ENCODE measurements at places on chromosomes 1 and 21.

- DNase-seq: peak; percentile 71
Measured at GRCh38 chr1:198156111-198156744, 570 bp upstream of the NEK7 start.

- DNase-seq: no peak
Measured at GRCh38 chr1:29133861-29134694, 10.4 kb upstream of the TMEM200B start.

DNA sequence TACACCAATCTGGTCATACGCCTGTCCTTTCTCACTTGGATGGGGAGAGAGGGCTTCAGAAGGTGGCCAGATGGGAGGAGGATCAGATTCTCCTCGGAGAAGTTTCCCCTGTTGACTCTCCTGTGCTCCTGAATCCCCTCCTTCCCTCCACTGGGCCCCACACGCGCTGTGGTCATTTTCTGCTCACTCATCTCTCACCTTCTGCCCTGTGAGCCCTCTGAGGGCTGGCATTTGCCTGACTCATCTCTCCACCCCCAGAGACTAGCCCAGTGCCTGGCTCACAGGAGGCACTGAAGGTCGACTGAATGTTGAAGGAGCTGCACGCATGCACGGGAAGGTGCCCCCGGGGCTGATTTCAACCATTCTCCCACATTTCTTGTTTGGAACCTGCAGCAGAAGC is 14.2 kb downstream of the ABCA4 start:
- peak; percentile 38 for DNase-seq

DNA sequence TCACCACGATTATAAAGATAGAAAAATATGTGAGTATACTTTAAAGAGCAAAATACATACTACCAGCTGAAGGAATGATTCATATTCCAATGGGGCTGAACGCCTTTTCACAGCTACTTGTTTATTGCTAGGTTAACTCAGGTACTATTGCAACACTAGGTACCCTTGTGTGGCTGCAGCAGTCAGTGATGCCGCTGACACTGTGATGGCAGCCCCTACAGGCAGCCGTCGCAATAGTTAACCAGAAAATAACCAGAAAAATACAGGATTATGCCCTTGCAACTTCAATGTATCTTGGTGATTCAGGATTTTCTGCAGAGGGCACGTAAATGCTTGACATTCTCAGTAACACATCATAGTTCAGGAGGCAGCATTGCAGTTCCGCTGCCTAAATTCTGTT is 1.6 kb upstream of the MARK1 start:
- DNase-seq: peak; percentile 22

GRCh38 chr21:45836268-45836655 is 145.3 kb upstream of the COL6A1 start:
- DNase-seq: peak; percentile 60

- no peak for DNase-seq
Measured at GRCh38 chr1:236518322-236518721, 5.5 kb upstream of the LGALS8 start.

DNA sequence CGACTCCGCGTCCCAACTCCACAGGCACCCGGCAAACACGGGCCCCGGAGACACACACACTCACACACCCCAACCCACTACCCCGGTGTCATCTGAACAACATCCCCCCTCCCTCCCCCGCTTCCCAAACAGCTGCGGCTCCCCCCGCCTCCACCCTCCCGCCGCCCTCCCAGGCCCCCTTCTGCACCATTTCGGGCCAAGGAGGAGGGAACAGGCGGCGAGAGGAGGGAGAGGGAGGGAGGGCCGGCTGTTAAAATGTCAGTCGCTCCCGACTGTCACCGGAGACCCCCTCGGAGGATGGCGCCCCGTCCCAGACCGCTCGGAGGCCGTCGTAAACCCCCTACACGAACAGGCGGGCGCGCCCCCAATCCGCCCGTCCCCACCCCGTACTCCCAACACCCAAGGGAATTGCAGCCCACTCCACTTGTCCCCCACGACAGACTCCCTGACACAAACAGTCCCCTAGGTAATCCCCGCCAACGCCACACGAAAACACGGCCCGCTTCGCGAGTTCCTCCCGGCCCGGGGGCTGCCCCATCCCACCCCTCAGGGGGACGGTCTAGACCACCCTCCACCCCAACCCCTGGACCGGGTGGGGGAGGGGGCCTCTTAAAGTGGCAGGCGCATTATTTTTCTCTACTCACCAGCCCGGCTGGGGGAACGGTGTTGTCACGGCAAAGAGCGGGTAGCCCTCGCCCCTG is 583 bp downstream of the MEF2D start:
- no peak for DNase-seq

DNA sequence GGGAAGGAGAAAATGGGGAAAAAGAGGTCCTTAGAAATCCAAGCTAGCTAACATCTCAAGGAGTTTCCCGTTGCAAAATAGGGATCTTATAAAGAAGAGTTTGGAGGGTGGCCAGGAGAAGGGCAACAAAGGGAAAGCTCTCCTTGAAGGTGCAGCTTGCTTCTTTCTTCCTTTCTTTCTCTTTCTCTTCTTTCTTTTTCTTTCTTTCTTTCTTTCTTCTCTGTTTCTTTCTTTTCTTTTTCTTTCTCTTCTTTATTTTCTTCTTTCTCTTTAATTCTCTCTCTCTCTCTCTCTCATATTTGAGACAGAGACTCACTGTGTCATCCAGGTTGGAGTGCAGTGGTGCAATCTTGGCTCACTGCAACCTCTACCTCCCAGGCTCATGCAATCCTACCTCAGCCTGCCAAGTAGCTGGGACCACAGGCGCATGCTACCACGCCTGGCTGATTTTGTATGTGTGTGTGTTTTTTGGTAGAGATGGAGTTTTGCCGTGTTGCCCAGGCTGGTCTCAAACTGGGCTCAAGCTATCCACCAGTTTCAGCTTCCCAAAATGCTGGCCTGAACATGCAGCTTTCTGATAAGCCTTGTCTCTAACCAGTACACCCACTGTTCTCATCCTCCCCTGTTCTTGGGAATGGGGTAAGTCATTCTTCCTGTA is 44.4 kb downstream of the RNF11 start:
- no peak for DNase-seq

- no peak for DNase-seq
Measured at GRCh38 chr1:66290761-66291530, 243.0 kb upstream of the SGIP1 start.

GRCh38 chr21:42734323-42734971 is 81.0 kb downstream of the PDE9A start:
- DNase-seq: no peak

DNA sequence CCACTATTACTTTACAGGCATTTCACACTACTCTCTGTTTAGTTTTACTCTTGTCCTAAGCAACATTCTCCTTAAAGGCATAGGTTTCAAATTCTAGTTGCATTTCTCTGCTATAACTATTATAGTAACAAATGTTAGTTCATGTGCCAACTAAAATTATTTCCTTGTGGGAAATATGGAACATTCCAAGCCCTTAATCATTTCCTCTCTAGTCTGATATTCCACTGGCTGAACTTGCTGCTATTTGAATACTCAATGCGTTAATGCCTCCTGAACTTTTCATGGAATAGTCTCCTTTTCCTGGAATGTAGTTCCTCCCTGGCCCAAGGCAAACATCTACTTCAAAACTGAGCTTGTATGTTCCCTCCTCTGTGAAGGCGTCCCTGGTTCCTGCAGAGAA is 19.3 kb upstream of the TBX19 start:
- DNase-seq: peak; percentile 77

- DNase-seq: peak; percentile 17
Measured at GRCh38 chr1:100959502-100960060, 63.7 kb downstream of the SLC30A7 start.

- DNase-seq: no peak
Measured at GRCh38 chr1:225866981-225867380, 15.2 kb downstream of the TMEM63A start.

DNA sequence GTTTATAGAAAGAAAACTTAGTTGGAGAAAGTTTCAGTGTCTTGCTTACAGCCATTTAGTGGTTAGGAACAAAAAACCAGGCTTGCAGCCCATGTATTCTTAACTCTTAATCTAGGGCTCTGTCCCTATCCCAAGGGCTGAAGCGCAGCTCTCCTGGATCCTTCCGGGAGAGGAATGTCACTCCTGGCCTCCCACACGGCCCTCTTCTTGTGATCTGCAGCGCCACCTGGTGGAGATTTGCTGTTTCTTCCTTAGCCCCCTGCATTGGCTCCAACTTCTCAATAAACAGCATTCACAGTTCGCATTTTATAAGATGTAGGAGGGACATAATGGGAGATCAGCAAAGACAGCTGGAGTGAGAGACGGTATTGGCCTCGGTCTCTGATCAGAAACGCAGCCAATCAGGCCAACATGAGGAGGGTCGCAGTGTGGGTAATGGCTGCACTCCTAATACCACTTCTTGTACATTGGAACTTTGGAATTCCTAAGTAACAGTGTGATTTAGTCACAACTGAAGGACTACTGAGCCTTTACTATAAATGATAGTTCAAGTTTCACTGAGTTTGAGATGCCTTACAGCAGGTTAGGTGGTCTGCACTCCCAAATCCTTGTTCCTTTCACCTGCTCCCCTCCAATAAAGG is 283.4 kb downstream of the ASTN1 start:
- DNase-seq: peak; percentile 86

- no peak for DNase-seq
Measured at GRCh38 chr1:102099916-102100315, 103.2 kb upstream of the OLFM3 start.

GRCh38 chr1:167431909-167432650 is 86.2 kb downstream of the CD247 start:
- DNase-seq: no peak

- DNase-seq: no peak
Measured at GRCh38 chr1:4681026-4681425, 26.6 kb downstream of the AJAP1 start.

- DNase-seq: no peak
Measured at GRCh38 chr1:117671781-117672501, 66.1 kb downstream of the TENT5C start.

- DNase-seq: no peak
Measured at GRCh38 chr1:231844986-231845502, 218.5 kb downstream of the DISC1 start.
